ENCODE measurements at places on chromosomes 7 and 10.

- DNase-seq, result no peak
Measured at GRCh38 chr7:100048680-100049079, 894 bp upstream of the ZSCAN21 start.

DNA sequence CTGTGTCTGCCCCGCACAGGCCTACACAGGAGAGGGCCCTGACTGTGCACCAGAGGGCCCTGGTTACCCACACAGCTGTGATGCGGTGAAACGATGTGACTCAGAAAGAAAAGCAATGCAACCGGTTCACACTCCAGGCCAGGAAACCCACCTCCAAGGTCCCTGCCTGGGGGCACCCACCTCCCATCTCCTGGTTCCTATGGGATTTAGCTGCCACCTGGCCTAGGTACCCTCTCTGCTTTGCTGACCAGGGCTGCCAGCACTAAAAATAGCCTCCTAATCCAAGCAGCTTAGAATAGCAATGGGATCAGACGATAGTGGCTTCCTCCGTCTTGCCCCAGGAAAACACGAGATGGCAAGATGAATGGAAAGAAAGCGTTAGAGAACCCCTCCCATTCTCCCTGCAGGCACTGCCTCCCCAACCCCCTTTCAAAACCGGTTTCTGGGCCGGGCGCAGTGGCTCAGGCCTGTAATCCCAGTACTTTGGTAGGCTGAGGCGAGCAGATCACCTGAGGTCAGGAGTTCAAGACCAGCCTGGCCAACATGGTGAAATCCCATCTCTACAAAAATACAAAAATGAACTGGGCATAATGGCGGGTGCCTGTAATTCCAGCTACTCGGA is 12.4 kb downstream of the RBP3 start:
- no peak for DNase-seq

DNA sequence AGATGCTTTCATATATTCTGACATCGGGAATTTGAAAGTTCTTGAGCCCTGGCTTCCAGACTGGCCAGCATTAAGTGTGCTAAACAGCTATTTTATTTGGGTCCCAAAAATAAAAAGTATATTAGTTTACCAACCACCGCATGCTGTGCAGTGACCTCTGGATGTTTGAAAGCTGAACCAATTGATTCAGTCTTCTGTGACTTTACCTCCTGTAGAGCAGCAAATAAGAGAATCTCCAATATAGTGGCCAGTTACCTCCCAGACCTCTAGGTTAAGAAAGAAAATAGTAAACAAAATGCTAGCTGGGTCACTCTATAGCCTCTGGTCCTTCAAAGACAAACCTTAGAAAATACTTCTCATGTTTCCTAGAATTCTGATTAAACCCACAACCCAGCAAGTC is 424.6 kb upstream of the NFE2L3 start:
- no peak for DNase-seq

- DNase-seq, result no peak
Measured at GRCh38 chr7:93284908-93285307, 52.7 kb downstream of the VPS50 start.

DNA sequence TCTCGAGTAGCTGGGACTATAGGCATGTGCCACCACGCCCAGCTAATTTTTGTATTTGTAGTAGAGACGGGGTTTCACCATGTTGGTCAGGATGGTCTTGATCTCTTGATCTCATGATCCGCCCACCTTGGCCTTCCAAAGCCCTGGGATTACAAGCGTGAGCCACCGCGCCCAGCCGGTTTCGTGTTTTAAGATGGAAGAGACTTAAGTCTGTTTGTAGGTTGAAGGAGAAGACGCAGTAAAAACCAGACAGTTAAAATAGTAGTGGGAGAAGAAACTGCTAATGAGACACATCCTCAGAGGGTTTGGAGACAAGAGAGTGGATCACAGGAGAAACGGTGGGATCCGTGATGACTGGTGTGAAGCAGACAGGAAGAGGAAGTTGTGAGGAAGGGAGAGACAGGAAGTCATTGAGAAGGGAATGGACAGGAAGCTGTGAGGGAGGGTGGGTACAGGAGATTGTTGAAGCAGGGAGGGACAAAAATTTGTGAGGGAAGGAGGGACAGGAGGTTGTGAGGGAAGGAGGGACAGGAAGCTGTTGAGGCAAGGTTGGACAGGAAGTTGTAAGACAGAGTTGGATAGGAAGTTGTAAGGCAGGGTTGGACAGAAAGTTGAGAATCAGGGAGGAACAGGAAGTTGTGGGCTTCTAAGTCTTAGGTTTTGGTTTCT is 115.5 kb downstream of the WDFY4 start:
- DNase-seq, result no peak

DNA sequence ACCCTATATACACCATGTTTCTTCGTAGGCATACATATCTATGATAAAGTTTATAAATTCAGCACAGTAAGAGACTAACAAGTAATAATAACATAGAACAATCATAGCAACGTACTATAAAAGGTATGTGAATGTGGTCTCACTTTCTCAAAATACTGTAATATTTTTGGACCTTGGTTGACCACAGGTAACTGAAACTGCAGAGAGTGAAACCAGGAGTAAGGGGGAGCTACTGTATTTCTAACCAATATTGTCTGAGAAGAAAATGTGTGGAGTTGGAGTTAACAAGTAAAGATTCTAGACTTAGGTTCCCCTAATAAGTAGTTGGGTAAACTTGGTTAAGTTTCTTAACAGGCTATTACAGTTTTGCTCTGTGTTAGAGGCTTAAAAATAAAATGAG is 72.1 kb downstream of the GNAI1 start:
- no peak for DNase-seq

GRCh38 chr7:133052401-133052756 is 29.5 kb downstream of the CHCHD3 start:
- no peak for DNase-seq

- DNase-seq, result no peak
Measured at GRCh38 chr7:31263338-31263737, 77.2 kb downstream of the NEUROD6 start.

GRCh38 chr10:29379208-29379607 is 90.3 kb downstream of the LYZL1 start:
- DNase-seq, result no peak

DNA sequence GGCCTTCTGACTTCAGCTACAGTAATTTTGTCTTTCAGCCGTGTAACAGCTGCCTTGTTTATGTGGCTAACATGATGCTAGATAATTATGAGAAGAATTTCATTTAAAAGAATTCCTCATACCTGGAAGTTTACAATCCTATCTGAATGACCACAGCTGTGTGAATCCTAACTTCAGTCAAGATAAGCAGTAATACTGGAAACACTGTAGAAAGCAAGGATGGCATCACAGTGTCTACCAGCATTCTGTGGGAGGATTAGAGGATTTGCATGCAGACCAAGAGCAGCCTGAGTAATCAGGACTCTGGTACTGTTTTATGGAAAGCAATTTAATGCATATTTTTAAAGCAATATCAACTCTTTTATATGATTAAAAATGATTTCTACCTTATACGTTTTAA is 282.4 kb downstream of the EXOC4 start:
- no peak for DNase-seq

DNA sequence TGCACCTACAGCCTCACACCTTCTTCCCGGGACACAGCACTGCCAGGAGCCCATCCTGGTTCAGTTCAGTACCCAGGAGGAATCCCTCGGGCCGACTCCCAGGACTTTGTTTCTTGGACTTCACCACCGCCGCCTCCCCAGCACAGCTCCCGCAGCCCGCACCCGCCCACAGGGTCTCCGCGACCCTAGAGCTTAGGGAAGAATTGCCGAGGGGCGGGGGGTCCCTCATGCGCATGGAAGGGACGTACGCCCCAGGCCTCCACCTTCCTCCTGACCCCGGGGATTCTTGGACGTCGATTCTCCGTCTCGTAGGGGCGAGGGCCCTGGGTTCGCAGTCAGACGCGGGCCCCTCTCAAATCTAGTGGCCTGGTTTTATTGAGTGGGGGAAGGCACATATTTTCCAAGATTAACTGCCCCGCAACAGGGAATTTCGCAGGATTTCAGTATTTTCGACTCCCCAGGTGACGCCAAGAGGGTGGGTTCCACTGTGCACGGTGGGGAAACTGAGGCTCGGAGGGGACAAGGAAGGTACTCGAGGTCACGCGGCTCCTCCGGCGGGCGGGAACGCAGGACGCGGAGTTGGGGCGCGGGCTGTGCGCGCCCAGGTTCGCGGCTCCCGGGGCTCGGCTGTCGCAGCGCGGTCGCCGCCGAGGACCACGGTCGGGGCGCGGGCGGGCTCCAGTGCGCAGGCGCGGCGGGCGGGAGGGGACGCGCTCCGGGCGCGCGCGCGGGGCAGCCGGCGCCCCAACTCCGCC is at the start of gene ADCY1:
Gene ADCY1 (plus strand): TSS at position 708 of the 755 bp plus-strand sequence. CDS start 176 bp downstream, outside the sequence.
- peak; percentile 73 for DNase-seq

- DNase-seq, result no peak
Measured at GRCh38 chr7:7750571-7751242, 32.3 kb upstream of the RPA3 start.

DNA sequence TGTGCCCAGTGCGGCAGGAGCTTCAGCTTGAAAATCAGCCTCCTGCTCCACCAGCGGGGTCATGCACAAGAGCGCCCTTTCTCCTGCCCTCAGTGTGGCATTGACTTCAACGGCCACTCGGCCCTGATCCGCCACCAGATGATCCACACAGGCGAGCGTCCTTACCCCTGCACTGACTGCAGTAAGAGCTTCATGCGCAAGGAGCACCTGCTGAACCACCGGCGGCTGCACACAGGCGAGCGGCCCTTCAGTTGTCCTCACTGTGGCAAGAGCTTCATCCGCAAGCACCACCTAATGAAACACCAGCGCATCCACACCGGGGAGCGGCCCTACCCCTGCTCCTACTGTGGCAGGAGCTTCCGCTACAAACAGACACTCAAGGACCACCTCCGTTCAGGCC is 16.1 kb upstream of the ZNF282 start:
- DNase-seq, result no peak

- DNase-seq, result no peak
Measured at GRCh38 chr7:114173170-114173890, 241.3 kb upstream of the FOXP2 start.

DNA sequence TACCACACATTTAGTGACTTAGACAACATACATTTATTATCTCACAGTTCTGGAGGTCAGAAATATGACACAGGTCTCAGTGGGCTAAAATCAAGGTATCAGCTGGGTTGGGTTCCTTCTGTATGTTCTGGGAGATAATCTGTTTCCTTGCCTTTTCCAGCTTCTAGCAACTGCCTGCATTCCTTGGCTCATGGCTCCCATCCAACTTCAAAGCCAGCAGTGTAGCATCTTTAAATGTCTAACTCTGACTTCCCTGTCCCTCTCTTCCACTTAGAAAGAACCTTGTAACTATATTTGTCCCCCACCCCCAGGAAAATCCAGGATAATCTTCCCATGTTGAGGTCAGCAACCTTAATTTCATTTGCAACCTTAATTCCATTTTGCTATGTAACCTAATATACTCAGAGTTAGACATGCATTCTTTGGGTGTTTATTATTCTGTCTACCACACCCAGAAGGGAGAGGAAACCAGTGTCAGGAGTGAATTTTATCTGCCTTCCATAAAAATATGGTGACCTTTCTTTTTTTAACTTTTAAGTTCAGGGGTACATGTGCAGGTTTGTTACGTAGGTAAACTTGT is 57.3 kb upstream of the SMIM30 start:
- DNase-seq, result no peak

- no peak for DNase-seq
Measured at GRCh38 chr7:31056775-31057346, 4.8 kb downstream of the ADCYAP1R1 start.

DNA sequence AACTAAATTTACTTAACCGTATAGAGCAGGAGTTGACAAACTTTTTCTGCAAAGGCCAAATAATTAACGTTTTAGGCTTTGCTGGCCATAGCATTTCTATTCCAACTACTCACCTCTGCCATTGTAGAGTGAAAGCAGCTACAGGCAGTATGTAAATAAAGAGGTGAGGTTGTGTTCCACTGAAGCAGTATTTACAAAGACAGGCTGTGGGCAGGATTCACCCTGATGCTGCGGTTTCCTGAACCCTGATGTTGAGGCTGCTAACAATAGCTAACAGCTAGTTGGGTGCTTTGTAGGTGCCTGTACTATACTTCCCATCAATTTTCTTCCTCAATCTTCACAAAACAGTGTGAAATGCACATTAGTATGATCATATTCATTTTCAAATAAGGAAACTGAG is 47.0 kb upstream of the LAMB1 start:
- no peak for DNase-seq

GRCh38 chr7:42236266-42236975 is 588 bp downstream of the GLI3 start:
- DNase-seq, result peak; percentile 62

- DNase-seq, result no peak
Measured at GRCh38 chr7:129664029-129665012, 52.8 kb downstream of the NRF1 start.

- no peak for DNase-seq
Measured at GRCh38 chr10:96696845-96697425, 23.4 kb downstream of the PIK3AP1 start.

- peak; percentile 36 for DNase-seq
Measured at GRCh38 chr7:69596723-69597277, 1.5 kb upstream of the AUTS2 start.

- no peak for DNase-seq
Measured at GRCh38 chr10:30877111-30877510, 154.6 kb downstream of the ZNF438 start.

GRCh38 chr7:152402384-152403250 is 33.2 kb downstream of the KMT2C start:
- DNase-seq, result no peak

DNA sequence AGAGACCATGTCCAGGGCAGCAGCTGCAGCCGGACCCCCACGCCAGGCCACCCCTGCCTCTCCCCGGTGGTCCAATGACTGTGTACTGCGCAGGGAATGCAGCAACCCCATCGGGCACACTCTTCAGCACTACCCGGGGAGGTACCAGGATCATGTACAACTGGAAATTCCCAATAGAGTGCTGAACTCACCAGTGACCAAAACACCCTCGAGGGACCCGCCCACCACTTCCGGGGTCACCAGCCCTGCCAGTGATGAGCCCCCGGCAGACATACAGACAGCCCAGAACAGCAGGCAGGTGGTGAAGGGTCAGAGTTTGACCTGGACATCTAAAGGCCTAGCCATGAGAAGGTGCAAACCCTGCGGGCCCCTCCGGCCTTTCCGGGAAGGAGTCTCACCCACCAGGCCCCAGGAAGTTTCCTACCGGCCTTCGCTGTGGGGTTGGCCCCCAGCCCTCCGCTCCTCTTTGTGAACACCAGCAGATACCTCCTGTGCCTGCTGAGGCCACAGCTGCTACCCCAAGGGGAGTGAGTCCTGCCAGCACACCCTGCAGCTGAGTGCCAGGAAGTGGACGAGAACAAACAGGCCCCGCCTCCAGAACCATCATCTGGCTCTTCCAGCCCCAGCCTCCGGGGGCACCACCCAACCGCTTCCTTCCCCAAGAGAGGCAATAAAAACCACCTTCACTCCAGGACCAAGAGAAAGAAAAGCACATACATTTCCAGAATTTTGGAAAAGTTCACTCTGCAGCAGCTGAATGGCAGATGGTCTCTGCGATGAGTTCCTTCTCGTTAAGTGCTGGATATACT is 5.0 kb upstream of the ANKRD61 start:
- DNase-seq, result no peak

DNA sequence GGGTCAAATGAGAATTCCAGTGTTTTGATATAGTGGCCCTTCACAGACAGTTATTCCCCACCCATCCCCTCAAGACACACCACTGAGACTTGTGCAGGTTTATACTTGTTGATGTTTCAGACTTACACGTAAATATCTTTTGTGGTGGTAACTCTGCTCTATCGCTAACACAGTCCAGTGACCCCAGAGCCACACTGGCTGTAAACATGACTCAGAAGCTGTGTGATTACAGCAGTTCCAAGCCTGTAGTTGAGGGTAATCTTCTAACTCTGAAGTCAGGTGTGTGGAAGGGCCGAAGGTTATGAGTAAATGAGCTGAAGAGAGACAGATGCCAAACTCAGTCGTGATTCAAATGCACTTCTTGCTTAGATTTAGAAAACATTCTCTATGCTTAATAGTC is 19.4 kb downstream of the NOBOX start:
- no peak for DNase-seq

Data from head of caudate nucleus (tissue), 42 donors.